ENCODE measurements at places on chromosomes 2 and 18.

GRCh38 chr18:71942433-71942832, 601.7 kb downstream of the CBLN2 start:
- DNase-seq = no peak

- no peak for DNase-seq
Measured at GRCh38 chr18:8708670-8709069, 3.3 kb downstream of the MTCL1 start.

- no peak for DNase-seq
Measured at GRCh38 chr2:48043131-48043700, 136.9 kb upstream of the FBXO11 start.

DNA sequence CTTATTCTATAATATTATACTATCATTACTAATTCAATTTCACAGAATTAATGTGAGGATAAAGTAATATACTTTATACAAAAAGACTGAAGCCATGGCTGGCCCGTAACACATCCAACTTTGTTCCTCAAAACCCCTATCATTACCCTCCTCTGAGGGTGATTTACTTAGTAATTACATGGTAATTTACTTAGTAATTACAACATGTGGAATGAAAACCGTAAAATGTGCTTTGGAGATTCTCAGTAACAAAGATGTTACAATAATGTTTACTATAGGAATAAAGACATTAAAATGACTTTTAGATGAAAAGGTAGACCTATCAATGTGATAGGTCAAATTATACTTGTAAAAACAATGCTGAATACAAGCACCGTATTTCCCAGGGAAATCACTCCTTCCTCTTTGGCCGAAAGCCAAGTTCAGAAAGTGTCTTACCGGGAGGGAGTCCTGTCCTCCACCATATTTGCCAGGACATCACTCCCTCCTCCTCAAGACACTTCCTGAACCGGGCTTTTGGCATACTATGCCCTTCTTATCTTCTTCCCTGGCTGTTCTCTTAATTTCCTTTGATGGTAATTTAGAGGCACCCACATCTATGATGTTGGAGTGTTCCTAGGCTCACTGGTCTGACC, 1047.8 kb downstream of the SOCS6 start:
- DNase-seq = no peak

DNA sequence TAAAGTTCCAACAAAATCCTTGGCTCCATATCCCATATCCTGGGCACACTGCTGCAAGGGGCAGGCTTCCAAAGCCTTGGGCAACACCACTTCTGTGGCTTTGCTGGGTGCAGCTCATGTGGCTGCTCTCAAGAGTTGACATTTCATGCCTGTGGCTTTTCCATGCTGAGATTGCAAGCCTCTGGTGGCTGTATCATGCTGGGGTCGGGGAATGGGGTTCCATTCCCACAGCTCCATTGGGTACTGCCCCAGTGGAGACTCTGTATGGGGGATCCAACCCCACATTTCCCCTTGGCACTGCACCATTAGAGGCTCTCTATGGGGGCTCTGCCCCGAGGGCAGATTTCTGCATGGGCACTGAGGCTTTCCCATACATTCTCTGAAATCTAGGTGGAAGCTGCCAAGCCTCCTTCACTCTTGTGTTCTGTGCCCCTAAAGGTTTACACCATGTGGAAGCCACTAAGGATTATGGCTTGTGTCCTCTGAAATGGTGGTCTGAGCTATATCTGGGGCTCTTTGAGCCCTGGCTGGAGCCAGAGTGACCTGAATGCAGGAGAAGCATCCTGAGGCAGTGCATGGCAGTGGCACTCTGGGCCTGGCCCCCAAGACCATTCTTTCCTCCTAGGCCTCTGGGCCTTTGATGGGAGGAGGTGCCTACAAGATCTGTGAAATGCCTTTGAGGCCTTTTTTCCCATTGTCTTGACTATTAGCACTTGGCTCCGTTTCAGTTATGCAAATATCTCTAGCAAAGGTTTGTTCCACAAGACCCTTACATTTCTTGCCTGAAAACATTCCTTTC, 107.9 kb downstream of the PTGR3 start:
- DNase-seq = no peak

DNA sequence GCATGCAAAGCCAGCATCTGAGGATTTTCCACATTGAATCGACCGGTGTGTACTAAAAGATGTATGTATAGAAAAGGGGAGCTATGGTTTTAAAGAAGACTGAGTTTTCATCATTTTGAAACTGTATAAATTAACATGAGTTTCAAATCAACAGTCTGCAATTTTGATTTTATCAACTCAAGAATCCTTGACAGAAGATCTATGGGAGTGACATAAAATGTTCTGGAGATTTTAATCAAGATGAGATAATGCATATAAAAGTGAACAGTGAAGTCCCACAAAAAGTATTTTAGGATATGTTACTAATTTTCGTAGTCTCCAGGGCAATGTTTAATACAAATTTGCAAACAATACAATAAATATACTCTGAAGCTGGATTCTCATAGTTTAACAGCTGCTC, 24.0 kb upstream of the CERS6 start:
- no peak for DNase-seq

DNA sequence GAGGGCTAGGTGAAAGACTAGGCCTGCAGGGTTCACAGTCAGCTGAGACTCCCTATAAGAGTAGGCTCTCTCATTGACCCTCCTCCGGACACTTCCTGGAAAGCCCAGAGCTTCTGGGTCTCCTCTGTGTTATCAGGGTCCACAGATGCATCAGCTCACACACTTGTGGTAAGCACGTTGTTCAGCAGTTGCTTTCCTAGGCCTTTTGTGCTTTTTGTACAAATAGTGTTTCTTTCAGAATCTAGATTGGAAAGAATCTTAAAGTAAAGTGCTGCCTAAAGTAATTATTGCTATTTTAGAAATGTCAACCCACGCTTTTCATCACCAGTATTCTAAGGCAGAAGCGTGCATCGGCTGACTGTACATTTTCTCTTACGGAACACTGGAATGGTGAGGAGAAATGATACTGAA, 15.5 kb downstream of the SLC9A2 start:
- no peak for DNase-seq

GRCh38 chr2:216478151-216478550, 20.5 kb upstream of the RPL37A start:
- no peak for DNase-seq

All from T-helper 1 cell (primary cell).